Upper lobe of left lung (tissue), 6 donors: ENCODE measurements at places on chromosomes 4 and X. TPM values are rescaled to one million over a fixed set of nuclear protein-coding genes. Genes with fewer than 3 reads are reported as not detected.

DNA sequence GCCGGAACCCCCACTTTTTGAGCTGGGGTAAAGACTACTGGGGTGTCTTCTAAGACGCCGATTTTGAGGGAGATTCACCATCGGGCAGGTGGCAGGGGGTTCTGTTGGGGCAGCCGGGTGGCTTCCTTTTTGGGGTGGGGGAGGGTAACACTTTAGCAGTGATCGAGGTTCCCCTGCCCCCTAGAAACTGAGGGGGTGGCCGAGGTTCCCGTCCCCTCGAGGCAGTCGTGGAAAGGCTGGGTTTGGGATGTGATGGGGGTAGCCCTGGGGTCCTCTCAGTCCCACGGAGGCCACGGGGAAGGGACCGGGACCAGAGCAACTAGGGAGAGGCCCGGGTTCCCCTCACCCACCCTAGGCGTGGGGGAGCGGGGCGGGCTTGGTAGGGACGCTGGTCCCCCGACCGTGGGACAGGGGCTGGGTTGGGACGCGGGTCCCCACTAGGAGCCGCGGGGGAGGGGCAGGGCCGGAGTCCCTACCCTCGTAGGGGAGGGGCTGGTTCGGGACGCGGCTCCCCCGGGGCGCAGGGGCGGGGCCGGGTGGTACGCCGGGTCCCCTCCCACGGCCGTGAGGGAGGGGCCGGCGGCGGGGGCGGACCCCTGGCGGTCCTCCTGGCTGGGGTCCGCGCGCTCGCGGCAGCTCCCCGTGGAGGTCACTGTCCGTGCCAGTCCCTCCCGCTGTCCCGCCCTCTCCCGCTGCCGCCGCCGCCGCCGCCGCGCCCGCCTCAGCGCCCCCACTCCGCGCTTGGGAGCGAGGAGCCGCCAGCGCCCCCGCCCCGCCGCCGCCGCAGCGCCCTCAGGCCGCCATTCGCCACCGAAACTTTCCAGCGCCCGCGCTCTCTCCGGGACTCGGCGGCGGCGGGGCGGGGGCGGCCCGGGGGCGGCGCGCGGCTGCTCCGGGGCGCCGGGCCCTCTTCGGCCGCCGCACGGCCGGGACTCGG, at the start of gene TBL1X:
TSS of gene TBL1X (plus strand) at position 624 of the 937 bp plus-strand sequence. CDS start 188,529 bp downstream, outside the sequence.
- DNase-seq: peak; percentile 69

- DNase-seq: no peak
These were observed 1304.4 kb upstream of the PCDH7 start for GRCh38 chr4:29415771-29416170.

GRCh38 chrX:40964633-40965586, 120.3 kb upstream of the USP9X start:
- DNase-seq: no peak

MAGEA10 gene
- not detected for total RNA-seq

DNA sequence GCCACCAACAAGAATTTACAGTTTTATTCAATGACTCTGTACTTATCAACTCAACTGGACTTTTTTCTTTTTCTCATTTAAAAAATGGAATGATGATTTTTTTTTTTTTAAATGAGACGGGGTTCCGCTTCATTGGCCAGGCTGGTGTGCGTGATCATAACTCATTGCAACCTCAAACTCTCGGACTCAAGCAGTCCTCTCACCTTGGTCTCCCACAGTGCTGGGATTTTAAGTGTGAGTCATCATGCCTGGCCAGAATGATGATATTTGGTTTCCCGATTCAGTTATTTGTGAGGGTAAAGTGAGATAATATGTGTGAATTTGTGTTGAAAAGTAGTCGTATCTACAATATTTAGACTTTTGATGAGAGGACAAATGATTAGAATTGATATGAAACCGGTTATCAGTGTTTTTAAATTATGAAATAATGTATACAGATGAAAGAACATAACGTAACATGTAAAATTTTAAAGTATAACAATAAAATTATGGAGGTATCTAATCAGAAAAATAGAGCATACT, 66.0 kb upstream of the UNC5C start:
- DNase-seq: no peak
